Liver (tissue), 10 donors: ENCODE measurements at places on chromosomes 7 and 10. TPM values are rescaled to one million over a fixed set of nuclear protein-coding genes. Genes with fewer than 3 reads are reported as not detected.
A peak's percentile ranks its signal among the peaks of the same experiment; 100 is the strongest.

DNA sequence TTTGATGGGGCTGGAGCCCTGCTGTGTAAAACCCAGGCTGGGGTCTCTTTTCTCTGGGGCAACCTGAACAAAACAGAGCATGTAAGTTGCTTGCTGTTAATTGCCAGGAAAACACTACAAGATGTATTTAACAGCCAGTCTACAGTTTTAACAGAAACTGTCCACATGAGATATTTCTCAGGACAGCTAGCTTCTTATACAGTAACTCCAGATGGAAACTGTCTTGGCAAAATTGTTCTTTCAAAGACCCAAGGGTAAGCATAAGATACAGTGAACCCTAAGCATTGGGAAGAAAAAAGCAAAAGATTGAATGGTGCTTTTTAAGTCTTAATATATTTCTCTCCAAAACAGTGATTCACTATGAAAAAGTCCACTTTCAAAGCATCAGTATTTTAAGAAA, 8.1 kb downstream of the FKBP14 start:
- peaks cover 4% of the 10 kb centered on the region for H3K36me3 ChIP-seq
- no peak overlapping the region for H3K4me3 ChIP-seq
- H3K27me3 ChIP-seq = no peaks in the 10 kb centered on the region
- DNase-seq = no peak
- no peaks in the 10 kb centered on the region for H3K4me1 ChIP-seq

The ANXA8 gene
- polyA plus RNA-seq = 1.2 TPM

The NPFFR1 gene
- not detected for polyA plus RNA-seq

DNA sequence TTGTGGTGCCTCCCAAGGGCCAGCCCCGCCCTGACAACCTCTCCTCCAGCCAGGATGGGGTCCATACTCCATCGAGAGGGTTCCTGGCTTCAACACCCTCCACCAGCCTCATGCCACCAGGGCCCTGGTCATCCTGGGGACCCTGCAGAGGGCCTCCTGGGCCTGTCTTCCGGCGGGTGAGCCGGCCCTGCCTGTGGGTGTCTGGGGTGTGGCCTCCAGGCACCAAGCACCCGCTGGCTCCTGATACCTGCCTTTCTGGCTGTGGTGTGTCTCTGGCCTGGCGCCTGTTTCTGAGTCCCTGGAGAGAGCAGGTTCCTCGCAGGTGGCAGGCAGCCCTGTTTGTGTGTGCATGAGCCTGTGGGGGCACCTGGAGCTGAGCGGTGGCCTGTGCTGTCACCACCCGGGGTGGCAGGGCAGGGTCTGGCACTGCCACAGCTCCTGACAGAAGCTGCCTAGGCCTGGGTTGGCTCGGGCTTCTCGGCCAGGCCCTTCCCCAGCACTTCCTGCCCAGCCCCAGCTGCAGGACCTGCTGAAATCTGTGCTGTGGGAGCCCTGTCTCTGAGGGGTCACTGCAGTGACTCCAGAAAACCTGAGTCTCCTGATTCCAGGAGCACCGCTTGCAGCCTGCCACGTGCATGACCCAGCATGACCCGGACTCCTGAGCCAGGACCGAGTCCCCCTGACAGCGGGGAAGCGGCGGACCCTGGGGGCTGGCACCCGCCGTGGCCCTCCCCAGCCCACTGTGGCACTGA, 18.4 kb downstream of the ADAM8 start:
- H3K36me3 ChIP-seq = peaks cover 2% of the 10 kb centered on the region
- H3K27ac ChIP-seq = peak overlapping the region; percentile 7
- peaks cover 5% of the 10 kb centered on the region for H3K4me1 ChIP-seq
- H3K4me3 ChIP-seq = no peak overlapping the region
- DNase-seq = no peak
- H3K27me3 ChIP-seq = no peaks in the 10 kb centered on the region

- no peak overlapping the region for H3K27ac ChIP-seq
- H3K4me3 ChIP-seq = no peak overlapping the region
- DNase-seq = no peak
- H3K27me3 ChIP-seq = peaks cover 4% of the 10 kb centered on the region
- no peaks in the 10 kb centered on the region for H3K4me1 ChIP-seq
Observed at GRCh38 chr7:141342621-141343408, 208.4 kb upstream of the AGK start.

- no peaks in the 10 kb centered on the region for H3K27me3 ChIP-seq
- H3K4me1 ChIP-seq = no peaks in the 10 kb centered on the region
- no peak for DNase-seq
- H3K4me3 ChIP-seq = no peak overlapping the region
Observed at GRCh38 chr10:129929343-129930292, 34.5 kb downstream of the EBF3 start.

- H3K4me1 ChIP-seq = no peaks in the 10 kb centered on the region
- H3K27ac ChIP-seq = no peak overlapping the region
- no peaks in the 10 kb centered on the region for H3K36me3 ChIP-seq
- no peaks in the 10 kb centered on the region for H3K27me3 ChIP-seq
Observed at GRCh38 chr7:114799628-114800028, 122.3 kb upstream of the MDFIC start.

GRCh38 chr7:8938044-8938805, 504.8 kb downstream of the NXPH1 start:
- no peak for DNase-seq
- H3K36me3 ChIP-seq = no peaks in the 10 kb centered on the region
- H3K4me1 ChIP-seq = no peaks in the 10 kb centered on the region
- H3K27ac ChIP-seq = no peak overlapping the region
- no peaks in the 10 kb centered on the region for H3K27me3 ChIP-seq

The VENTX gene
- polyA plus RNA-seq = 0.13 TPM

The MYOZ1 gene
- polyA plus RNA-seq = not detected

DNA sequence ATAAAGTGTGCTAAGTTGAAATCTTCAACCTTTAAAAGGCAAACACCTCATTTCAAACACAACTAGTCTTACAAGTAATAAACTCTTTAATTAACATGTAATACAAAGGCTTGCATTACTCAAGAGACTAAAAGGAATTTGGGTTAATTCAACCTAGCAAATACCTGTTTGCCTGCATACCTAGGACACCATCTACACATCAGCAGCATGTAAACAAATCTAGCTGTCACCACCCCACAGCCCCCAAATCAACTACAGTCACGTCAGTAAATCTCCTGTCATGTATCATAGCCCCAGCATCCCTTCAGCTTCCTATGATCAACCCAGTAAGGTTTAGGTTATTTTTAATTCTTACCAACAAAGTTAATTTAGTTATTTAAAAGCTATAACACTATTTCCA, 33.5 kb downstream of the ZNF800 start:
- H3K4me3 ChIP-seq = no peak overlapping the region
- no peak overlapping the region for H3K27ac ChIP-seq
- no peaks in the 10 kb centered on the region for H3K27me3 ChIP-seq
- H3K4me1 ChIP-seq = peaks cover 8% of the 10 kb centered on the region
- H3K36me3 ChIP-seq = peaks cover 9% of the 10 kb centered on the region
- no peak for DNase-seq

DNA sequence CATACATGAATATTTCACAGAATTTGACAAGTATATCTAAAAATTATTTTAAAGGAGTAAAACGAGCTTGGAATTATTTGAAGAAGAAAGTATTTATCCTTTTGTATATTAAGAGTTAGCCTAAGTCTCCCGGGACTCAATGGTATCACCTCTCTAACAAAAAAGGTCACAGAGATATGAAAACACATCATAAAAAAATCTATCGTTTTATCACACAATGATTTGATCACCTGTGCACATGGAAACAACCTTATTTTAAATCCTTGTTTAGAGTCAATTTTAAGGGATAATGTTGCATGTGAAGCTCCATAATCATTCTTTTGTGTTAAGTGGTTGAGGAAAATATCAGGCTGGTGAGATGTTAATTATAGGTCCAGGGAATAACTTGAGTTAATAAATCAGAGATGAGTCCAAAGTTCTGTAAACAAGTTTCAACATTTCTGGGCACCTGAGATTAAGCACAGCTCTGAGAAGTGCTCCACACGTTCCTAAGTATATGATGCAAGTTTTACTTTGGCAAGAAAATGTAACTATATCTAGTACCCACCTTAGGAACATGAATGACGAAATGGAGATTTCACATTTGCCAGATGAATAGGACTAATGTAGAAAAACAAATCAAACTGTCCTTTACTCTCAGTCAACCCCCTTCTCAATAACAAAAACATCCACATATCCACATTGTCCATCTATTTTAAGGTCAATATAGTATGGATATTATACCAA, 148.5 kb upstream of the AKR1E2 start:
- H3K36me3 ChIP-seq = no peaks in the 10 kb centered on the region
- DNase-seq = no peak
- no peak overlapping the region for H3K27ac ChIP-seq

- no peak overlapping the region for H3K4me3 ChIP-seq
- no peak for DNase-seq
- H3K36me3 ChIP-seq = no peaks in the 10 kb centered on the region
- no peaks in the 10 kb centered on the region for H3K4me1 ChIP-seq
- H3K27me3 ChIP-seq = no peaks in the 10 kb centered on the region
Observed at GRCh38 chr7:11956991-11957390, 125.0 kb upstream of the THSD7A start.

DNA sequence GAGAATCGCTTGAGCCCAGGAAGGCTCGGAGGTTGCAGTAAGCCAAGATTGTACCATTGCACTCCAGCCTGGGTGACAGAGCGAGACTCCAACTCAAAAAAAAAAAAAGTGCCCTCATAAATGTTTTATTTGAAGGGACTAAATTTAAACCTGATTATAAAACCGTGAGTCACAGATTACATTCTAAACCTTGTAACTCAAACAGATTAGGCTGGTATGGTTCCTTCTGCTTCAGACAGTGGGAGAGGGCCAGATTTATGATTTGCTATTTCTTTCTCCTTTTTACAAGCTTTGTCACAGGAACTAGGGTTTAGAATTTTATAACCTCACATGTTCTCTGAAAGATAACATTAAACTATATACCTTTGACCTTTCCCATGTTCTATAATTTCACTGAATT, 801.2 kb upstream of the ZWINT start:
- no peaks in the 10 kb centered on the region for H3K36me3 ChIP-seq
- no peaks in the 10 kb centered on the region for H3K27me3 ChIP-seq
- no peaks in the 10 kb centered on the region for H3K4me1 ChIP-seq
- H3K4me3 ChIP-seq = no peak overlapping the region

DNA sequence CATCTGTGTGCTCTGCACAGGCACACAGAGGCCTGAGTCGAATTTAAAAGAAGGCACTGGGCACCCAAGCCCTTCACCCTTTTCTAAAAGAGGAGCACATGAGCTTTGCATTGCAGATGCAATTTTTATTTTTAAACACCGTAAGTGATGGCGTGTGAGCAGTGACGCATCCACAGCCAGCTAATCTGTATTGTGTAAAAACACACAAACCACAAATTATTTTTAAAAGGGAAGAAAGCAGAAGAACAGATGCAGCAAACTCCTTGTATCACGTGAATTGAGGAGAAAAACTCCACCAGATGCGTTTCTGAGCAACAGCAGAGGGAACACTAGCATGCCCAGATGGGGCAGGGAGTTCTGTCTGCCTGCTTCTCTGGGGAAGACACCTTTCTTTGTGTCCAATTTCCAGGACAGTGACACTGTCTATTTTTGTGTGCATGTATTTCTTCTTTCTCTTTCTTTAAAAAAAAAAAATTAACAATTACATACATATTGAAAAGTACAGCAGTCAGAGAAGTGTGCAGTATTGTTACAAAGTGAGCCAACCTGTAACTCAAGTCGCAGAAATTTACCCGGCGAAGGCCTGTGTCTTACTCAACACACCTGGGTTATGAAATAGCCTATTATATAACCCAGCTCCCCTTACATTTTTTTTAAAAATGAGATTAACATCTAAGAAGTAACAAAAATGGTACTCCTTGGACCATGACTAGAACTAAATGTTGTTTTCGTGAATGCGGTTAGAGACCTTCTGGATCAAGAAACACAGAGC, 39.2 kb downstream of the EEPD1 start:
- no peaks in the 10 kb centered on the region for H3K27me3 ChIP-seq
- H3K4me1 ChIP-seq = peaks cover 25% of the 10 kb centered on the region
- no peaks in the 10 kb centered on the region for H3K36me3 ChIP-seq
- no peak overlapping the region for H3K4me3 ChIP-seq

GRCh38 chr10:114389426-114389825, 14.9 kb downstream of the AFAP1L2 start:
- no peaks in the 10 kb centered on the region for H3K36me3 ChIP-seq
- H3K4me3 ChIP-seq = no peak overlapping the region
- no peak for DNase-seq
- no peaks in the 10 kb centered on the region for H3K4me1 ChIP-seq

GRCh38 chr7:50621206-50621605, 56.0 kb upstream of the DDC start:
- peaks cover 5% of the 10 kb centered on the region for H3K36me3 ChIP-seq
- no peaks in the 10 kb centered on the region for H3K27me3 ChIP-seq
- no peak overlapping the region for H3K27ac ChIP-seq
- no peak for DNase-seq

GRCh38 chr7:159218607-159219006, 73.9 kb upstream of the VIPR2 start:
- DNase-seq = no peak
- no peaks in the 10 kb centered on the region for H3K36me3 ChIP-seq
- no peak overlapping the region for H3K27ac ChIP-seq
- no peaks in the 10 kb centered on the region for H3K27me3 ChIP-seq

DNA sequence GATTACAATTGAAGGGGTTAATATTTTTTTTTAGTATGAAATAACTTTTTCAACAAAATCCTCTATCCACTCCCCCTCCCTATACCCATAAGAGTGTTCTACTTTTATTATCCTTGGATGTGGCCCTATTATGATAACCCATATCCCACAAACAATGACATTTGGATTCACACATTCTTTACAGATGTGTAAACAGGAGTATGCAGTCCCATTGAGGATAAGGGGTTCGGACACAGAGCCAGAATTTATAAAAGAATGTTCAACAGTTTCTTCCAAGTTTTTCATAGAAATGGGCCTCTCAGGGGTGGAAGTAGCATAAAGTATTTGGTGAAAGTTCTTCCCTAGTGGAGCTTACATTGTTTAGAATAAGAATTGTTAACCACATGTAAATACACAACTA, 16.1 kb upstream of the PCLO start:
- no peaks in the 10 kb centered on the region for H3K4me1 ChIP-seq
- no peaks in the 10 kb centered on the region for H3K27me3 ChIP-seq
- H3K36me3 ChIP-seq = no peaks in the 10 kb centered on the region
- no peak overlapping the region for H3K27ac ChIP-seq
- no peak for DNase-seq

The TMEM229A gene
- polyA plus RNA-seq = not detected

GRCh38 chr10:17076626-17077345, 52.8 kb downstream of the CUBN start:
- no peaks in the 10 kb centered on the region for H3K4me1 ChIP-seq
- H3K4me3 ChIP-seq = no peak overlapping the region
- H3K27ac ChIP-seq = no peak overlapping the region
- no peaks in the 10 kb centered on the region for H3K36me3 ChIP-seq
- DNase-seq = no peak
- H3K27me3 ChIP-seq = no peaks in the 10 kb centered on the region

- H3K4me1 ChIP-seq = peaks cover 10% of the 10 kb centered on the region
- DNase-seq = no peak
- H3K4me3 ChIP-seq = no peak overlapping the region
- H3K36me3 ChIP-seq = no peaks in the 10 kb centered on the region
- H3K27me3 ChIP-seq = peaks cover 5% of the 10 kb centered on the region
Observed at GRCh38 chr10:17235136-17235535, 7.1 kb downstream of the VIM start.
